ENCODE measurements at places on chromosomes 13 and 19.

DNA sequence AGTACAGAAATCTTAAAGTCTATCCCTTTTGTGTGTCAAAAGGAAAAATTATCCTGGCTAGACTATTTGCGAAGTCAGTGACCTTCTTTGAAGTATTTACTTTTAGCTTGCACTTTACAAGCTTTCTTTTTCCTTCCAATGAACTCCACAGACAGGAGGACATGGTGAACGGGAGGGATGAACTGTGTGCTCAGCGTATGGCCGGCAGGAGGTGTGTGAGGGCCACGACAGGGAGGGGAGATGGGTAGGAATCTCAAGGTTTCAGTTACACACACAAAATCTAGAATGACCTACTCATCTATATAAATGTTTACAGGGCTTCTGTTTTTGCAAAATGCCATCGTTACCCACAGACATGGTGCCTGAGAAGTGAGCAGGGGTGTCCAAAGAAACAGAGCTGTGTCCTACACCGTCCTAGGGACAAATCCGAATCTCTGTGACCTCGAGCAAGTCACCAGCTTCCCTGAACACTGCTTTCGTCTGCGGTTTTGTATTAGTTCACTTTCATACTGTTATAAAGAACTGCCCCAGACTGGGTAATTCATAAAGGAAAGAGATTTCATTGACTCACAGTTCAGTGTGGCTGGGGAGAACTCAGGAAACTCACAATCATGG, 537.2 kb downstream of the LIG4 start:
- DNase-seq: no peak

DNA sequence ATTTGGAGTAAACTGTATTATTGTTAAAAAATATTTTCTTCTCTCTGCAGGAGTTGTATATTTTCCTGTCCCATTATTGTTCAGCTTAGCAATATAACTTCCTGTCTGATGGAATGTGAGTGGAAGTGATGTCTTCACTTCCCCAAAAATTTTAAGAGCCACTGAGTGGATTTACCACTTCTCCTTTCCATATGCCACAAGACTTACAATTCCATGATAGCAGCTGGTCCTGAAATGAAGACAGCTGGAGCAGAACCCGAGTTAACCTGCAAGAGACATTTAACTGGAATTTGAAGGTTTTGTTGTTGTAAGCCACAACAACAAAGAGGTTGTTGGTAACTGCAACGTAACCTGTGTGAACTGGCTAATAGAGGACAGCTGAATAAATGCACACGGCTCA, 23.4 kb upstream of the TBC1D4 start:
- no peak for DNase-seq

- no peak for DNase-seq
Observed at GRCh38 chr13:53014495-53015443, 13.8 kb upstream of the OLFM4 start.

GRCh38 chr13:90205081-90205480, 1142.4 kb upstream of the MIR17HG start:
- no peak for DNase-seq

- DNase-seq: no peak
Observed at GRCh38 chr19:18666317-18666716, 17.2 kb upstream of the CRTC1 start.

GRCh38 chr13:113406321-113407102, 42.6 kb upstream of the GRTP1 start:
- DNase-seq: no peak

Measured in stimulated activated CD4-positive, alpha-beta T cell treated with anti-CD3 and anti-CD28 coated beads, Interleukin-1b, Interleukin-23, amount 100 ng/mL, for 48 hours (primary cell).